ENCODE measurements at places on chromosomes 11 and 22.

GRCh38 chr22:22167791-22168189 is 76.8 kb upstream of the VPREB1 start:
- DNase-seq: no peak

DNA sequence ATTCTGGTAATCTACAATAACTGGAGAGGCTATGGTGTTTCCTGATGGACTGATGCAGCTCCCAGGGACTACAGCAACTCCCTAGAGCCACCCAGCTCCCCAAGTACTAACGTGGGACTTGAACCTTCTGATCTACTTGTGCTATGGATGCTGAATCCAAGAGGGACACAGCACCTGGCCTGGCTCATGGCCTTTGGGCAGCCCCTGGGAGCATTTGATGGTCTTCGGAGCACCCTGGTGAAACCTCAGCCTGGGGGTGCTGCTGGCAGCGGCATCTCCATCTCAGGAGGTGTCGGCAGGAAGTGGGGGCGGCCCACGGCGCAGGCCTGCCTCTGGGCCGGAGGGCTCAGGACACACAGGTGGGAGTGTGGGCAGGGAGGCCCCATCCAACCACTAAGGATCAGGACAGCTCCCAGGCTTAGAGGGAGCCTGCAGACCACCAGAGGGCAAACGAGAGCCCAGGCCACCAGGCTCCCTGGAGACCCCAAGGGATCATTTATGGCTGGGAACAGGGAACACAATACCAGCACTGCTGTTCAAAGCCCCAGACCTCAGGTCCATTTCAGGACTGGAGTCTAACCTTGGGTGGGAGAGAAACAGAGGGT is 8.7 kb downstream of the EHD1 start:
- no peak for DNase-seq

DNA sequence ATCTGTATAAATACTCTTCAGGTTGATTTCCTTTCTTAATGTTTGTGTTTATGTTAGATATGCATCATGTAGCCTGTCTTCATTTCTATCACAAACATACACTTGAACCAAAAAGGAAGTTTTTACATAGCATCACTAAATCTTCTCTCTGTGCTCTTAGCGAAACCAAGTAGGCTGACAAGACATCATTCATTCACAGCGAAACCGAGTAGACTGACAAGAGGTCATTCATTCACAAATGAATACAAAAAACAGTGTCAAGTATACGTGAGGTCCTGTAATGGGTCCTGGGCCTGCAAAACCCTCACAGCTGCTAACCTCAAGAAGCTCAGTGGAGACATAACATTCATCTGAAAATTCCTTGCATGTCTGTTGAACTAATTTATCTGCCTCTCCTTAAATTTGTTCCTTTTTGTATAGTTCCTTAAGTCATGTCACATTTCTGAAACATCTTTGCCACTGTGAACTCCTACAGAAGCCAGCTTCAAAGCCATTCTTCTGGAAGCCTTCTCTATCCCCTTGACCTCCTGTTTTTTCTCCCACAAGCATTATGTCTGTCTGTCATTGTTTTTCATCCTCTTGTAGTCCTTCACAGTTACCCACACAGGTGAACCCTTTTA is 9.8 kb upstream of the HBE1 start:
- no peak for DNase-seq

DNA sequence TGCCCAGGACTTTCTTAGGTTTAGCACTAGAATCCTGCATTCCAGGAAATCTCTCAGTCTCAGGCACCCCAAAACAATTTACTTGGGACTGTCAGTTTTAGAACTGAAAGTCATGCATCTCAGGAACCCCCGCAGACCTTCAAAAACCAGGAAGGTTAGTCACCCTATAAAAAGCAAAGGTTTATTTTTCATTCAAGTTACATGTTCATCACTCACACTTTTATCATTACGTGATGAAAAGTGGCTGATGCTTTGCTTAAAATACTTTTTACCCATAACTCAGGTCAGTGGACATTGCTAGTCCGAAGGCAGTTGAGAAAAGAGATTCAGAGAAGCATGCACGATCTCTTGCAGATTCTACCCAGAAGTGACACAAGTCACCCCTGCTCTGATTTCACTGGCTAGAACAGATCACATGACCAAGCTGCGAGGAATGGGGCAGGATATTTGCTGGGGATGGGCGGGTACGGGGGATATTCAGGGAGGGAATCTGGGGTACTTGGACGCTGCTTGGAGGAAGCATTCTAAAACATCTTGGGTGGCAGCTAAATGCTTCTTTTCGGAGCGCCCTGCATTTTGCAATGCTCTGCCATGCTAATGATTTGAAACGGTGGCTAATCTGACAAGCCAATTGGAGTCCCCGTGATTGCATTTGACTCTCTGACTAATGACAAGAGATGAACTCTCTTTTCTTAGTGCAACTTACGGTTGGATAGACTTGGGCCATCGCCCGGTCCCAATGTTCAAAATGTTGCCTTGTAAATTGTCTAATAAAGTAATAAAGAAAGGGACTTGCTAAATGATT is 110.2 kb downstream of the MIAT start:
- no peak for DNase-seq

DNA sequence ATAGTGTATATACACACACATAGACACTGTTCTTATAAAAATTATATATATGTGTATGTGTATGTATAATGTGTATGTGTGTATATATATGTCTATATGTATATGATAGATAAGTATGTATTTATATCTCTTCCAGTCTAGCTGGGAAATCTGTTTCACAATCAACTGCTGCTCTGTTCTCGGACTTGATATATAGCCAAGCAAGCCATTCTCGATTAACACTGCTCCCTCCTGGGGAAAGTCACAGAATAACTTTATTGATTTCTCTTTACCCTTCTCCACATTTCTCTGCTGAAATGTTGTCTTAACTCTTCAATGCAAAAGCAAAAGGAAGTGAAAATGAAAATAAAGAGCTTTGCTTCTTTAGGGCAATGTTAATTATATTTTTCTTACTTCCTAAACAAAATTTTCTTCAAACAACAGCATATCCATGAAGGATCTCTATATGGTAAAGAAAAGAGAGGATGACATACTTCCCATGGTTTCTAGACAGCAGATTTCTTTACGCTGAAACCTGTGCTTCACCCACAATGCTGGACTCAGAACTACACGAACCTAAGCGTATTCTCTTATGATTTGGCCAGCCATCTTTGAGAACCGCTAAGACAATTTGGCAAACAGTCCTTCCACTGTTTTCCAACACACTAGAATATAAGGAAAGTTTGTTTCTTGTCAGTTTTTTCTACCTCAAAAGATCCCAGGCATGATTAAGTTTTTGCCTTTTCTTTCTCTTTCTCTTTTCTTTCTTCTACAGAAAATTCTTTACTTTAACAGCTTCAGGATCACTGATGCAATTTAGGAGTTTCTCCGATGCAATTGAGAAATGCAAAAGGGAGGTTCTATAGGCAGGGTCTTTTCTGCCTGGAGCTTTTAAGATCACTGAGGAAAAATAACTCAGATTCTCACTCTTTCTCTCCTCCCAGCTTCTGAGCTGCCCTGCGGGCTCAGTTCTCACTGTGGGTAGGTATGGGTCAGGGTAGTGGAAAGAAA is 1.9 kb downstream of the BLID start:
- no peak for DNase-seq

DNA sequence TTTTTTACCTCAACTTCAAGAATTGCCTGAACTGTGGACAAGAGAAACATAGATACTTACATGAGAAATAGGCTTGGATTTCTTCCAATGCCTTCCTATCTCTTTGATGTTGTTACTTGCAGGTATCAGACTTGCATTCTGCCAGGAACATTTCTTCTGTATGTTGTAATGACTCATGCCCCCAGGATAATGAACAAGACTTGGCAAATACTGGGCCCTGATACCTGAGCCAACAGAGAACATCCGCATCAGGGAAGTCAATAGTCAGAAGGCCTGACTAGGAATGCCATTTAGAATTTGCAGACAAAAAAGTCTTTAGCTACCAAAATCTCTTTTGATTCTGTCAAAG is 273.7 kb upstream of the KIRREL3 start:
- DNase-seq: no peak

Data from stimulated activated CD4-positive, alpha-beta T cell treated with anti-CD3 and anti-CD28 coated beads, Interleukin-1b, Interleukin-23, amount 100 ng/mL, for 4 hours (primary cell).